ENCODE measurements at places on chromosomes 3 and 15.

- no peak for DNase-seq
Observed at GRCh38 chr15:28184166-28184565, 85.1 kb upstream of the OCA2 start.

DNA sequence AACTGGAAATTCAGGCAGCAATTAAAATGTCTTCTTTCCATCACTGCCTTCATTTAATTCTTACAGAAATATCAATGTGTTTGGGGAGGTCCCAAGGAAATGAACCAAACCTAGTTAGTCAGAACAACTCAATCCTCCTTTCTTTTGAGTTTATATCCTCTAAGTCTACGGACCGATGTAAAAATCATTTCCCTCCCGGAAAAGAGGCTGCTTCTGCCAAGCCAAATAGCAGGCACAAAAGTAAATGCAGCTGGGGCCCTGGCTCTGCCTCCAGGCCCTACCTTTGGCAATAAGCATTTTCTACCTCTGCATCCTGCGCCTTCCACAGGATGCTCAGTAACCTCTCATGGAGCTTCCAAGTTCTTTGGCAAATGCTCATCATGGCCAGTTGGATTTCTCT lies 122.5 kb upstream of the COL8A1 start:
- DNase-seq, result no peak

- DNase-seq, result no peak
Observed at GRCh38 chr3:111618945-111619344, 23.8 kb upstream of the ZBED2 start.

DNA sequence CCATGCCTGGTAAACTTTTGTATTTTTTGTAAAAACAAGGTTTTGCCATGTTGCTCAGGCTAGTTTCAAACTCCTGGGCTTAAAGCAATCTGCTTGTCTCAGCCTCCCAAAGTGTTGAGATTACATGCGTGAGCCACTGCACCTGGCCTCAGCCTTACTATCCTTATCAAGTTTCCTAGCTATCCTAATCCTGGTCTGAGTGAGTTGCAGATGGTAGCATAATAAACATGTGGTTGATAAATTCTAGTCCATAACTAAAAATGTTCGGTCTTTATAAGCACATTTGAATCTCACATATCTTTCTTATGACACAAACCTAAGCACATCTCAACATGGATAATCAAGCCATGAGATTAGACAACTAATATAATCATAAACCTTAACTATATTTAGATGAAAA lies 18.5 kb downstream of the NPHP3 start:
- no peak for DNase-seq

DNA sequence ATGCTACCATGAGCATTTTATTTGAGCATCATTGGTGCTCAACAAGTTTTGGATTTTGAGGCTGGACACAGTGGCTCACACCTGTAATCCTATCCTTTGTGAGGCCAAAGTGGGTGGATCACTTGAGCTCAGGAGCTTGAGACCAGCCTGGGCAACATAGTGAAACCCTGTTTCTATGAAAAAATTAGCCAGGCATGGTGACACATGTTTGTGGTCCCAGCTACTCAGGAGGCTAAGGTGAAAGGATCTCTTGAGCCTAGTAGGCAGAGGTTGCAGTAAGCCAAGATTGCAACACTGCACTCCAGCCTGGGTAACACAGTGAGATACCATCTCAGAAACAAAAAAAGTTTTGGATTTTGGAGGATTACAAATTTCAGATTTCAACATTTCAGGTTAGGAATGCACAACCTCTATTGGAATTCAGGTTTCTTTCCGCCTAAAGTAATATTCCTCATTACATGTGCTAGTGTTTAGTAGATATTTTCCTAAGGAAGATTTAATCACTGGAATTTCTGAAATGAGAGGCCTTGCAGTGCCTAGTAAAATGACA lies 27.6 kb downstream of the CNOT10 start:
- DNase-seq, result no peak

GRCh38 chr3:42057561-42058211 lies 33.5 kb upstream of the TRAK1 start:
- DNase-seq, result no peak

GRCh38 chr15:89551550-89551949 lies 23.7 kb upstream of the TICRR start:
- DNase-seq, result no peak

- DNase-seq, result peak; percentile 85
Observed at GRCh38 chr3:58051196-58051595, 43.0 kb downstream of the FLNB start.

DNA sequence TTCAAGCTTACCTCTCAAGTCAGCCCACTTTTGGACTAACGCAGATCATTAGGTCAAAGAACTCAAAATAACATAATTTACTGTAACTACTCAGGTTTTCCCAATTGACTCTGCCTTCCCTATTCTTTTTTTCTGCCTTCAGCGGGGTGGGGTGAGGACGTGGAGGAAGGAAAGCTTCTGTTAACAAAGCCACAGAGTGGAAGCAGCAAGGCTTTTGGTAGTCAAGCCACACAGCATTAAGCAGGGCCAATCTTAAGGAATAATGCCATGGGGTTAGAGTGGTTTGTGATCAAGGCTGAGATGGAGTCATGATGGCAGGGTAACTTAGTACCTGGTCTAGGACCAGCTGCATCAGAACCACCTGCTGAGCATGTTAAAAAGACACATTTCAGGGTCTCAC lies 277.5 kb downstream of the TIGIT start:
- no peak for DNase-seq

GRCh38 chr15:33987444-33987843 lies 19.1 kb downstream of the CHRM5 start:
- DNase-seq, result no peak

GRCh38 chr3:71219744-71220638 lies 363.5 kb downstream of the FOXP1 start:
- no peak for DNase-seq

DNA sequence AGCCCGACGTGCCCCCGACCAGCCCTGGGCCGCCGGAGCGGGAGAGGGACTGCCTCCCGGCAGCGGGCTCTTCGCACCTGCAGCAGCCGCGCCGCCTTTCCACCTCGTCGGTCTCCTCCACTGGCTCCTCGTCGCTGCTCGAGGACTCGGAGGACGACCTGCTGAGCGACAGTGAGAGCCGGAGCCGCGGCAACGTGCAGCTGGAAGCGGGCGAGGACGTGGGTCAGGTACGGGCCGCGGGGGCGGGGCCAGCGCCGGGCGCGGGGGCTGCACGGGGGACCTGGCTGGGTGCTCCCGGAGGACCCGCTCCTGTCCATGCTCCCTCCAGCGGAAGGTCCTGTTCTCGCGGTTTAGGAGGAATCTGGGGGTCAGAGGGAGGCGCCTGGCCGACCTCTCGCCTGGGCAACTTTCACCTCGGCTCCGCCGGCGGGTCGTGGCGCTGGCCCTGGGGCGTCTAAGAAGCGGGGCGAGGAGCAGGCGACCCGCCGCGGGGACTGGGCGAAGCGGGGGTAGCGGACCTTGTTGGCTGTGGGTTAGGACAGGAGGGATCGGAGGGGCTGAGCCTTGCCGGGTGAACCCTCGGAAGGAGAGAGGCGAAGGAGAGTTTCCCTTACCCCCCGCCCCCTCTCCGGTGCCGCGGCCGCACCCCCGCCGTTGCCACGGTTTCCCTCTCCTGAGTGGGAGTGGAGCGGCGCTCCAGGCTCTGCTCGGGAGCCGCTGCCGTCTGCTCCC lies 682 bp downstream of the ITPKA start:
- DNase-seq, result no peak

GRCh38 chr3:56681984-56682461 lies 1.0 kb downstream of the TASOR start:
- DNase-seq, result no peak

DNA sequence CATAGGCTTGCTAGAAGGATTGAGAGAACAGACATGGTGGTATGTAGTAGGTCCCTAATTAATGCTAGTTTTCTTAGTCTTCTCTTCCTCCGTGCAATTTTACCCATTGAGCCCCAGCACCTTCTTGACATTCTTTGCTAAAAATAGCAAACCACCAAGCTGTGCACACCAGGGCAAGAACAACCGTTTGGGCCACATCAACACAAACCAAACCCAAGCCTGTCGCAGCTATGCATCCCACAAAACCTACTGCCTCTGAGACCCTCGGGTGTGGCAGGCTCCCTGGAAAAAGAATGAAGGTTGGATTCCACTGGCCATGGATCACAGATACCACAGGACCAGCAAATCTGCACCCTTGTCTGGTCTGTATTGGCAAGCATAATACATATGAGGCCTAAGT lies 27.1 kb downstream of the HEG1 start:
- DNase-seq, result no peak

- DNase-seq, result no peak
Observed at GRCh38 chr3:173814809-173815208, 417.3 kb downstream of the NLGN1 start.

DNA sequence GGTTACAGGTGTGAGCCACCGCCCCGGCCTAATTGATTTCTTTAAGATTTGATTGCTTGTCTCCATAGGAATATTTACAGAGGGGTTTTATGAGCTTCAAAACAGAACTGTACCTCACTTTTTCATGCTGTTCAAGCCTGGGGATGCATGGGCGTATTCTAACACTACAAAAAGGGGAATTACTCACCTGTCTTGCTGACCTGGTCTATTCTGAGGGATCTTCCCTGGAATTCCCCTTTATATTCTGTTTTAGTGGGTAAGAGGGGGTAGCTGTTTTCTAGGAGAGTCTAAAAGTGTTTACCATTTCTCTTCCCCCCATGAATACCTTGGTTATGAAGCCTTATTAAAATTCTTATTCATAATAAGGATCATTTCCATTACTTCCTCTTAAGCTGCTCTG lies 48.1 kb downstream of the NME9 start:
- no peak for DNase-seq

DNA sequence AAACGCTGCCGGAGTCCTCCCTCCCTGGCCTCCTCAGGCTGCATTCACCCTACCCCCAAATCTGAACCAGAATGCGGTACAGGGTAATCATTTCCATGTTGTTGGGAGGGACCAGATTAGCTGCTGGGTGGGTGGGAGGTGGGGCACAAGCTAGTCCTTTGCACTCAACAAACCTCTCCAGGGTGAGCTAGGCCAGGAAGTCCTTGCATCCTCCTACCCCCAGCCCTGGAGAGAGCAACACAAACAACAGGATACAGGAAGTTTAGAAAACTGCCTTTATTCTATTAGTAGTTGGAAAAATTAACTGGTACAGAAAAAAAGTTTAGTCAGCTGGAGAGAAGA lies 702 bp upstream of the GPX1 start:
- DNase-seq, result no peak

DNA sequence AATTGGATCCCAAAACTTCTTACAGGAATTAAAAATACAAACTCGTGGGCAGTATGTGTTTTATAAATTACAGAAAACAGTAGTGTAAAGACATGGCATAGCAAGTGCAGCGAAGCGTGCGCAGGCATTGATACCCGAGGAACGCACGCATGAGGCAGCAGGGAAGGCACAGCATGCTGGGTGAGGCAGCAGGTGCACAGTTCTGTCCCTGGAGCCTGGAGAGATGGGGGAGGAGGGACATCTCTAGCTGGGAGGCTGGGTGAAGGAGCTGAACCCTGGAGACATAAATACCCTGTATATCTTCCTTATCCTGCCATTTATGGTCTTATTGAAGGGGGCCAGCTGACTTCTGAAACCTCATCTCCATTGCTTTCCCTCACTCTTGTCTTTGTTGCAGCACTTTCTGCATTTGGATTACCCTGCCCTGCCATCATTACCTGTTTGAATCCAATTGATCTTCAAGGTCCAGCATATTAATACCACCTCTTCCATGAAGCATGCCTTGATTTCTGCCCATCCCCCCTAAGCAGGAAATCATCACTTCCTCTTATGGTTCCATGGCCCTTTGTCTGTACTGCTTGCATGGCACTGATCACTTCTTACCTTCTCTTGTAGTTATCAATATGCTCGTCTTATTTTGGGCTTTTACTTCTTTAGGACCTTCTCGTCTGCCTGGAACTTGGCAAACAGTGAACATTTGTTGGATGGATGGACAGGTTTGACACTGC lies 20.5 kb downstream of the LPP start:
- DNase-seq, result no peak

GRCh38 chr3:170205302-170205701 lies 16.9 kb upstream of the PRKCI start:
- DNase-seq, result no peak

DNA sequence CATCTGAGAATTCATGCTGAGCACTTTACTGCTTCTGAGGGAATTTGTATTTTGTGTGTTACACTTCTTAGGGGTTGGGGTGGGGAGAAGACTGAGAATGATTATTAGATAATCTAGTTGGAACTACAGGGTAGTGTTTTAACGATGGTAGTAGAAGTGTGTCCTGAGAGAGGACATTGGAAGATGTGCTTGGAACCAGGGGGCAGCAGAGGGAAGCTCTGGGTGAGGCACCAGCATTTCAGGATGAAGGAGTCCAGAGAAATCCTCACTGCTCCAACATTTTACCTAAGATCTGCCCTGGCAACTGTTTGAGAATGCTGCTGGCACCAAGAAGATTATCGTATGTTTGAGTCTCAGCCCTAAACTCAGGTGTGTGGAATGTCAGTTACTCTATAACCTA lies 145.5 kb downstream of the SQOR start:
- no peak for DNase-seq

DNA sequence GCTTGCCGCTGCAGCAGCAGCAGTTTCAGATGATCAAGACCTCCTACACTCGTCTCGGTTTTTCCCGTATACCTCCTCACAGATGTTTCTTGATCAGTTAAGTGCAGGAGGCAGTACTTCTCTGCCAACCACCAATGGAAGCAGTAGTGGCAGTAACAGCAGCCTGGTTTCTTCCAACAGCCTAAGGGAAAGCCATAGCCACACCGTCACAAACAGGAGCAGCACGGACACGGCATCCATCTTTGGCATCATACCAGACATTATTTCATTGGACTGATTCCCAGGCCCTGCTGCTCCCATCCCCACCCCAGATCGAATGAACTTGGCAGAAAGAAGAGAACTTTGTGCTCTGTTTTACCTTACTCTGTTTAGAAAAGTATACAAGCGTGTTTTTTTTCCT lies 17.6 kb downstream of the CALML4 start:
- peak; percentile 71 for DNase-seq

- DNase-seq, result no peak
Observed at GRCh38 chr3:126402666-126403302, 8.1 kb downstream of the CFAP100 start.

GRCh38 chr15:82093774-82094211 lies 48.0 kb upstream of the MEX3B start:
- DNase-seq, result peak; percentile 89

GRCh38 chr15:101104141-101104540 lies 147.7 kb downstream of the CHSY1 start:
- no peak for DNase-seq

- peak; percentile 35 for DNase-seq
Observed at GRCh38 chr3:125428216-125428830, 53.2 kb upstream of the ZNF148 start.

- peak; percentile 49 for DNase-seq
Observed at GRCh38 chr3:27589795-27590194, 105.6 kb upstream of the SLC4A7 start.

DNA sequence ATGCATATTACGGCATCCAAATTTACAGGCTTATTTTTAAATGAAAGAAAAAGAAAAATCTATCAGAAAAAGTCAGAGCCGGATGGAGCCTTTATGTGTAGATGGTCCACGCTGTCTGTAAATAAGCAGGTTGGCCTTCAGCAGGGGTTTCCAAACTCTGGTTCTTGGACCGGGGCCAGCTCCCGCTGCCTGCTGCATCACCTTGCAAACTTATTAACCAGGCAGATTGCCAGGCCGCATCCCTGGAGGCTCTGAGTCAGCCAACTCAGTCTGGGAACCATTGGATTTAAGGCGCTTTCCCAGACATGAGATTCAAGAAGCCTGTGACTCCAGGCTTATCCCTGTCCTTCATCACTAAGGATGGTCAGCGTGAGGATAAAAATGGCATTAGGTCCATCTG lies 212.4 kb downstream of the OPA1 start:
- peak; percentile 72 for DNase-seq

GRCh38 chr3:150370122-150370602 lies 37.9 kb upstream of the TSC22D2 start:
- DNase-seq, result peak; percentile 97

All from LHCN-M2 (cell line).